ENCODE measurements at places on chromosomes 6 and 20.

GRCh38 chr20:11296221-11296620 lies 621.5 kb upstream of the BTBD3 start:
- DNase-seq = no peak

- no peak for DNase-seq
These were observed 218.8 kb upstream of the RNF24 start for GRCh38 chr20:4234128-4234527.

- DNase-seq = no peak
These were observed 42.4 kb upstream of the EMILIN3 start for GRCh38 chr20:41408986-41409385.

DNA sequence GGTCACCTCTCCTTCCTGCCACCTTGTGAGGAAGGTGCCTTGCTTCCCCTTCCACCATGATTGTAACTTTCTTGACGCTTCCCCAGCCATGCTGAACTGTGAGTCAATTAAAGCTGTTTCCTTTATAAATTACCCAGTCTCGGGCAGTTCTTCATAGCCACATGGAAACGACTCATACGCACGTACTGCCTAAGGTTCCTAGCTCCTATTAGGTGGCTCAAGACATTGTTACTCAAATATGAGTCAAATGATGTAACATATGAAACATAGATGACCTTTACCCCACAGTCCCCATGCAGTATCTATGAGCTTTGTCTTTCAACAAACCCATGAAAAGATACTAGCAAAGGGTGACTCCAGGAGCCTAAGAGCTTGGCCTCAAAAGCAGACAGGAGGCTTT lies 98.3 kb downstream of the SIM1 start:
- no peak for DNase-seq

DNA sequence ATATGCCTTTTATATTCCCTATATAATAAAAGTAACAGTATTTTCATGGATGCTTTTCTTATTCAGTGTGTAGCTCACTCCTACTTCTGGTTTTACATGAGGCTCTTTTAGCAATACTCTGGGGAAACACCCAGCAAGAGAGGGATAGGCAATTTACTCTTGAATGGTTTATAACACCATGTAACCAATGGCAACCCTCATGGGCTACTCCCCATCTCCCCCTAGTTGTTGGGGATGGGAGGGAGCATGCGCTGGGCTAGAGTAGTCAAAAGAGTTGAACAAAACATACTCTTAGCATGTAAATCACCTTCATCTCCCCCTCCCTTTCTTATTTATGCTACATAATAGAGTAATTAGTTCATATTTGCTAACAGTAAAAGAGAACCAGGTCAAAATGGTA lies 140.1 kb upstream of the LRFN2 start:
- no peak for DNase-seq

DNA sequence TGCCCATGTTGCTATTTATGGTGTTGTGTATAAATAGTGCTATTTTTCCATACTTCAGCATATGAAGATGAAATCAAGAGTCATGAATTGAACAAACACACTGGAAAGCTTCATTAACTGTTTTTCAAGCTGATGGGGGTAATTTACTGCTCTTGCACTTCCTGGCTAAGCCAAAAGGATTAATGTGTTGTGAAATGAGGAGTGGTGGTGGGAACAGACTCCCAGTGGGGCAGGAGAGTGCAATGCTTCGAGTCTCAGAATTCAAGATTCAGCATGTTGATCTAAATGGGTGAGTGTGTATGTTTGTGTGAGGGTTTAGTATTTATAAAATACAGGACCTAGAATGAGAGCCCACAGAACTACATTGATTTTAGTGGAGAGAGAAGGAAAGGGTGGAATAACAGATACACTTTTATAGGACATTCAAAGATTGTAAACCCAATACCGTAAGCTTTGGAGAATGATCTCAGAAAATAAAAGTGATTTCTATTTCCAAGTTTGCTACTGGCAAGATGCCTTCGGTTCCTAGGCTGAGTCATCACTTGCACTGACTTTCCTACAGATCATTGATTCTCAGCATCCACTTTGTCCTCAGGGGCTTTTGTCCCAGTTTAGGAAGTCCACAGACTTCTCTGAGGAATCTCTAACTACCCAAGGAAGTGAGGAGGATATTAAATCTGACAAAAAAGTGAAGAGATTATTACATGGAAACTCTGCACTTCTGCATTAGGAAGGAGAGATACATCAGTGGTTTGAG lies 303.6 kb downstream of the TRDN start:
- no peak for DNase-seq

GRCh38 chr6:110731898-110732297 lies 83.4 kb downstream of the CDK19 start:
- DNase-seq = no peak

DNA sequence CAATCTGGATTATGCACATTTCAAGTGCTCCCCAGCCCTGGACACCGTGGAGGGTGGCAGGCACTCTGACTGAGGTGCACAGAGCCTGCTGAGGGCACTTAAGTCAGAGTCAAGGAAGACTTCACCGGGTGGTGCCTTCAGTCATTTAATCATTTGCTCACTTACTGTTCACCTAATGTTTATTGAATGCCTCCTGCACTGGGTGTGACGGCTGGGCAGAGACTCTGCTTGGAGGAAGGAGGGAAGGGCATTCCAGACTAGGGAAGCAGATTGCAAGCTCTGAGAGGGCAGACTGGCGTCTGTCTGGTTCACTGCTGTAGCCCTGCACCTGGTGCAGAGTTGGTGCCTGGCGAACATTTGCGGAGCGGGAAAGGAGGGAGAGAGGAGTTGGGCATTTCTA lies 54.2 kb upstream of the FAM83D start:
- DNase-seq = no peak

GRCh38 chr20:1945134-1945618 lies 48.7 kb downstream of the PDYN start:
- no peak for DNase-seq

GRCh38 chr20:62426699-62427131 lies 624 bp downstream of the RBBP8NL start:
- DNase-seq = no peak

- peak; percentile 14 for DNase-seq
These were observed 130.6 kb upstream of the INSM1 start for GRCh38 chr20:20237093-20237959.

- no peak for DNase-seq
These were observed 32.1 kb upstream of the IRF4 start for GRCh38 chr6:359261-360035.

GRCh38 chr20:17960927-17961586 lies 7.5 kb downstream of the SNX5 start:
- no peak for DNase-seq

GRCh38 chr6:170464080-170464479 lies 89.0 kb downstream of the PSMB1 start:
- no peak for DNase-seq

- no peak for DNase-seq
These were observed at the start of gene MYMX for GRCh38 chr6:44216677-44217331. TSS of gene MYMX (plus strand) at chr6:44216926. CDS start at chr6:44217472, 546 bp downstream.

DNA sequence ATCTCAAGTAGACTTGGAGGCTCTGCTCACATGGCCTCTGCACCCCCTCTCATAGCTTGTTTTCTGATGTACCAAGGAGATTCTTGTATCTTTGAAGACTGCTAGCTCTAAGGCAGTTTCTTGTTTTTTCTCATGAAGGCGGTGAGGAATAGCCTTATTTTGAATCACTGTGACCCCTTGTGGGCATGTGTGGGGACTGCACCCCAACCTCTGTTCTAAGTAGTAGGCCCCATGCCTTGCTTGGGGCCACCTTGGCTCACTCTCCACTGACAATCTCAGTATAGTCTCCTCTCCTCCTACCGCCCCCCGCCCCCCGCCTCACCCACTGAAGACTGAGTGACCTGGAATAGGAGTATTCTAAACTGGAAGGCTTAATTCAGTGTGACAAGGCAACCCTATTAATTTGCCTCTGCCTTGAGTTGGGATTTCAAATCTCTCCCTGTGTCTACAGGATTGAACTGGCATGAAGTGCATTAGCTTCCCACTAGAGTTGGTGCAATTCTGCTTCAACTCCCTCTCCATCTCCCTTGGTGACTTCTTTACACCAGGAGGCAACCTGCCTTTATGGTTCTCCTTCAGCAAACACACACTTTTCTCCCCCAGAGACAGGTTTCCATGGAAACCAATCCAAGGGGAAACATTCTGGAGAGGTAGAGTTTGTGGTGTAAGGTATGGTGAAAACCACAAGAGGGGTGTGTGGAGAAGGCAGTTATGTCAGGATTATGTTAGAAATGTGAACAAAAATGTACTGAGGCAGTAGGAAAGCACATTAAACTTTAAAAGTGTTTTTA lies 75.4 kb upstream of the ECI2 start:
- DNase-seq = peak; percentile 35

- DNase-seq = no peak
These were observed 218.5 kb upstream of the QKI start for GRCh38 chr6:163195721-163196691.

DNA sequence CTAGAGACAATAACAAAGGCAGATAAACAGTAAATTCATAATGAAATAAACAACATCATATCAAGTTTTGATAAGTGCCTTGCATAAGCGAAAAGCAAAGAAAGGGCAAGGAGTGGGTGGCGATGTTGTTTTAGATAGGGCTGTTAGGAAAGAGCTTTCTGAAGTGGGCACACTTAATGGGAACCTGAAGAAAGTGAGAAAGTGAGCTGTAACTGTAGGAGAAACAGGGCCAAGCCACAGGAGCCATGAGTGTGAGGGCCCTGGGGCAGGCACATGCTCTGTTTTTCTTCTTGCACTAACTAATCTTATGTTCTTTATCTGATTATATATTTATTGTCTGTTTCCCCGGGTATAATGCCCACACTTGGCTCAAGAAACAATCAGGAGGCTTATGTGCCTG lies 193.4 kb upstream of the SUPT3H start:
- no peak for DNase-seq

- no peak for DNase-seq
These were observed 381 bp upstream of the PEX7 start for GRCh38 chr6:136822046-136822375.

All from kidney glomerular epithelial cell (primary cell).